ENCODE measurements at places on chromosomes 16 and 17. TPM values are rescaled to one million over a fixed set of nuclear protein-coding genes. Genes with fewer than 3 reads are reported as not detected.

DNA sequence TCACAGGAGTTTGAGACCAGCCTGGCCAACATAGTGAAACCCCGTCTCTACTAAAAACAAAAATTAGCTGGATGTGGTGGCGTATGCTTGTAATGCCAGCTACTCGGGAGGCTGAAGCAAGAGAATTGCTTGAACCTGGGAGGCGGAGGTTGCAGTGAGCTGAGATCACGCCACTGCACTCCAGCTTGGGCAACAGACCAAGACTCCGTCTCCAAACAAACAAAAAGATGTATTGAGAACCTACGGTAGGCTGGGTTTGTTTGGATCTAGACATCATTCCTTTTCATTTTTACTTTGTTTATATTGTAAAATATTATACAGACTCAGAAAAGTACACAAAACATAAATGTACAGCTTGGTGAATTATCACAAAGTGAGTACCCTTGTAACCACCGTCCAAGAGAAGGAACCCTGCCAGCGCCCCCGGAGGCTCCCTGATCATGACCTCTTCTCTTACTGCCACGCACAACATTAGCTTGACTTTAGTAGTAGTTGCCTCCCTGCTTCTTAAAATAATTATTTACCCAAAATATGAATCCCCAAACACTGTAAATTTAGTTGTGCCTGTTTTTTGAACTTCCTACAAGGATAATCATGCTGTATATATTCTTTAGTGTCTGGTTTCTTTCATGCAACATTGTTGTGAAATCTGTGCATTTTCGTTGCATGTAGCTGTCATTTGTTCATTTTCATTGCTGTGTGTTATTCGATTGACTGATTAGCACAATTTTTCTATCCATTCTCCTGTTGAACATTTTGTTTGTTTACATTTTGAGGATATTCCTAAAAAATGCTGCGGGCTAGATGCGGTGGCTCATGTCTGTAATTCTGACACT, 56.5 kb downstream of the KSR1 start:
- no peak for DNase-seq

DNA sequence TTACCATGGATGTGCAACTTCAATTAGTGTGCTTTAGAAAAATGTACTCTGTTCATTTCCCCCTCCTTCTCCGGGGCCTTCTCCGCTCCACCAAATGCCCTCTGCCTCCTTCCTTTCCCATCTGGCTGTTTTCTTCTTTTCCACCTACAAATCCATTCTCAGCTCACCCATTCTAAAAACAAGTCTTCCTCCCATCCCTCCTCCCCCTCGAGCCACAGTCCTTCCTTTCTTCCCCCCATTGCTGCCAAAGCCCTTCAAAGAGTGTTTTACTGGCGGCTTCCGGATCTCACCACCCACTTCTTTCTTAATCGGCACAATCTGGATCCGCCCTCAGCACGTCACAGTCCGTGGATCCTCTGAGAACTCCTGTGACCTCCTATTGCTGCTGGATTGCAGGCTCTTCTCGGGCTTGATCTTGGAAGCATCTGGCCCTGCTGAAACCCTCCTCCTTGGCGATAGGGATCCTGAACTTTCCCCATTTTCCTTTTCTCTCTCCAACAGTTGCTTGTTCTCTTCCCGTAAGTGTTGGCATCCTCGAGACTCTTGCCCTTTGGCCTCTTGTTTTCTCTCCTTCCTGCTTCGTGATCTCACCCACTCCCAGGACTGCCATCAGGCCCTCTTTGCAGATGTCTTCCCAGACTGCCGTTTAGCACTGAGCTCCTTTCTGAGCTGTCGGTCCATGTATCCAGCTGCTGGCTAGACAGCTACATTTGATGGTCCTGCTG, 36.0 kb upstream of the FBXO47 start:
- peak; percentile 61 for DNase-seq

- no peak for DNase-seq
Measured at GRCh38 chr17:62859146-62859545, 51.0 kb upstream of the MARCHF10 start.

- DNase-seq, result no peak
Measured at GRCh38 chr17:68249354-68249765, 1.5 kb downstream of the AMZ2 start.

GRCh38 chr17:27282054-27282551, 11.8 kb upstream of the WSB1 start:
- no peak for DNase-seq

GRCh38 chr16:22886927-22887326, 73.0 kb downstream of the HS3ST2 start:
- DNase-seq, result no peak

Gene TAC4
- total RNA-seq, result not detected

Gene PPY
- not detected for total RNA-seq

Data from mucosa of gallbladder (tissue), 1 donor.